Right atrium auricular region (tissue), 2 donors: ENCODE measurements at places on chromosomes 2 and 18.

- DNase-seq: no peak
Measured at GRCh38 chr2:46389417-46389916, 89.9 kb upstream of the TMEM247 start.

GRCh38 chr2:43025709-43026295 is 200.6 kb downstream of the ZFP36L2 start:
- DNase-seq: no peak

DNA sequence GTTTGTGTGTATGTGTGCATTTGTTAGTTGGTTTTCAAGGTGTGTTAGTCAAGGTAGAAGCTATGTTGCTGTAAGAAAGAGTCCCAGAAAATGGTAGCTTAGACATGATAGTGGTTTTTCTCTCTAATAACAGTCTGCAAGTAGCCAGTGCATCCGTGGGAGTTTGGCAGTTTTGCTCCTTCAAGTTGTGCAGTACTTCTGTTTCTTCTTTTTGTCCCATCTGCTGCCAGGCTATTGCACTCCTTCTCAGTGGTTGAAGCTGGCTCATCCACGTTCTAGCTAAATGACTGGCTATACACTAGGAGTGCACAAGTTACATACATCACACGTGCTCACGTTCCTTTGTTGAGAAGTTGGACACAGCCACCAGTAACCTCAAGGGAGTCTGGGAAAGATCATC is 134.7 kb downstream of the ASXL3 start:
- no peak for DNase-seq

GRCh38 chr18:58186258-58186948 is 142.4 kb downstream of the NEDD4L start:
- DNase-seq: no peak

GRCh38 chr2:47636596-47637264 is 146.2 kb upstream of the MSH6 start:
- no peak for DNase-seq

DNA sequence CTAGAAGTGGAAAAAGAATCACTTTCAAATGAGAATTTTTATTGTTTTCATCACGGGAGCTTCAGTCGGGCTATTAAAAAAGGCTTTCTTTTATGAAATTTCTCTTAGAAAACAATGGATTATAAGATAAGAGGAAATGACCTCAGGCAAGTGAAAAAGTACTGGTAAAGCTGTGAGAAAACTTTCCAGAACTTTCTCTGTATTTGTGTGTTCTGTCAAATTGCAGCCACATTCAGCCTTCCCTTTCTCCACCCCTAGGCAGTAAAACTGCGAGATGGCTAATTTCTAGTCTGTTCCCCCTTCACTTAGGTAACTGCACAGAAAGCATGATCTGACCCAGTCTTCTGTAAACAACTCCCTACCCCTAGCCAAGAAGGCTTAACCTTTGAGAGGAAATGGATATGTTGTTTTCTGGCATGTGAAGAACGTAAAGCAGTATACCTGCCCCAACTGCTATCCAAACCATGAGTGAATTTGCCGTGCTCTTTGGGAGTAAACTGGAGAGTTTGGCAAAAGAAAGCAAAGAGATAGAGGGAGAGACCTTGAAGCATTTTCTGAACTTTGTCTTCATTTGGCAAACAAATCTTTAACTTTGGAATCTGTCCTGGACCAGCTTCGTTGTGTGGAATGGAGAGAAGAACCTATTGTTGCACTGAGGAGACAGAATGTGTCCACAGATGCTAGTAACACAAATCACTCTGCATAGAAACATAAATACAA is 105.4 kb downstream of the ETAA1 start:
- DNase-seq: no peak

DNA sequence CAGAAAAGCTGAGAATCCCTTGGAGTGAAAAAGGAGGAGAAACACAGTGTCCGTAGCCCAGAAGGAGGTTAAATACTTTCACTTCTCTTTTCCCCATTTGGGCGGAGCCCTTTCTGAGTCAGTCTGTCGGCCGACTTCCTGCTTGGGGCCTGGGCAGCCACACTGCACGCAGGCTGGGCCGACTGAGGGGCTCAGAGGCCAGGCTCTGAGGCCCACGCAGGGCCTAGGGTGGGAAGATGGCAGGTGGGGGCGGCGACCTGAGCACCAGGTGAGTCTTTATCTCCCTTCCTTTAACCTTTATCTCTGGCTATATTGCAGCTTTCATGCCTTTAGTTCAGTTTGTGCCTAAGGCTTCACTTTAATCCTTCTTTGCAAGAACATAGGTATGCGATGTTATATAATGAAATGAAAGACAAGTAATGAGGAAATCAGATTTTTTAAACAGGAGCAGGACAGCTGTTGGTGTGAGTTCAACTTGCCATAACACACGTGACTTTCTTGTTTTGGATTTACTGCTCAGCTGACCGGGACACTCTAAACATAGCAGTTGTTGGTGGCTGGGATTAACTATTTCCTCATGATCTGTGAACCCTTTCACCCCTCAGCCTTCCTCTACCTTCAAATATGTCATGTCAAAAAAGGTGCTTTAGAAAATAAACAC is at the start of gene SP100:
Gene SP100, plus strand, starts transcription at position 141 of the 661 bp plus-strand sequence. Its CDS starts 96 bp downstream, at position 237.
- peak; percentile 87 for DNase-seq

- DNase-seq: no peak
Measured at GRCh38 chr18:2968606-2969005, 44.3 kb downstream of the LPIN2 start.

GRCh38 chr18:62101321-62101721 is 85.5 kb downstream of the PIGN start:
- no peak for DNase-seq
